ENCODE measurements at places on chromosomes 1 and 21.

- DNase-seq: no peak
Observed at GRCh38 chr1:92504291-92505014, 17.7 kb upstream of the GFI1 start.

GRCh38 chr1:33332881-33333280 is 12.0 kb upstream of the A3GALT2 start:
- no peak for DNase-seq

DNA sequence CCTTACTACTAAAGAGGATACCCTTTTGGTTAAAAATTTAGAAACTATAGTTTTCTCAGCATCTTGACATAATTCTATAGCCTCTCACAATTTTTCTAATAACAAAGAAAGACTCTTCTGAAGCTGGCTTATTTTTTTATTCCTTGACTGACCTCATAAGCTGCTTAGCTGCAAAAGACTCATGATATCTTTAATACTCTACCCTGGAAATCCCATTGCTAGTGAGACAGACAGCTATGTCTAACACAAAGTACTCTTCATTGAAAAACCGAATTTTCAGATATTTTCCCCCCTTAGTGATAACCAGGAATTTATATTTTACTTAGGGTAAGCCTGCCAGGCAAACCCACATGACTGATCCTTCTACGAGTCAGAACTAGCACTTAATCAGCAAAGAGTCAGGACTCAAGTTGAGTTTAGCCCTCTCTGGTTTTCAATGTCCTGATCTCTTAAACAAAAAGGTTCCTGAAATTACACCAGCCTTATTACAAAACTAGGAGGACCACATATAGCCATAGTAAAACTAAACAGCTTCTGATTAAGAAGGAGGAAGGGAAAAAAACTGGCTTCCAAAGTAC is 56.9 kb downstream of the ENAH start:
- DNase-seq: no peak

GRCh38 chr21:38709876-38710275 is 95.9 kb upstream of the ETS2 start:
- no peak for DNase-seq

GRCh38 chr1:61873994-61874393 is 131.7 kb downstream of the PATJ start:
- no peak for DNase-seq

GRCh38 chr1:26853156-26853555 is 9.8 kb upstream of the SFN start:
- peak; percentile 47 for DNase-seq

GRCh38 chr1:14955976-14956375 is 197.6 kb upstream of the TMEM51 start:
- no peak for DNase-seq

GRCh38 chr1:28566931-28567330 is 14.0 kb downstream of the TRNAU1AP start:
- no peak for DNase-seq

DNA sequence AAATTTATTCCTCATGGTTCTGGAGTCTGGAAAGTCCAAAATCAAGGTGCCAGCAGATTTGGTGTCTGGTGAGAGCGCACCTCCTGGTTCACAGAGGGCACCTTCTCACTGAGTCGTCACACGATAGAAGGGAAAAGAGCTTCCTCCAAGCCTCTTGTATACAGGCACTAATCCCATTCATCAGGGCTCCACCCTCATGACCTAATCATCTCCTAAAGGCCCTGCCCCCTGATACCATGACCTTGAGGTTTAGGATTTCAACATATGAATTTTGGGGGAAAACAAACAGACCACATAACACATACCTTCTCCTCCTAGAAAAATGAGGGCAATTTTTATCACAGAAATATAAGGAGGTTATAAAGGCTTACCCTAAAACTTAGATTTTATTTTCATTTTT is 88.0 kb upstream of the NFIA start:
- DNase-seq: no peak

GRCh38 chr1:79792219-79792930 is 785.8 kb upstream of the ADGRL4 start:
- DNase-seq: no peak

- DNase-seq: no peak
Observed at GRCh38 chr1:181120924-181121323, 32.4 kb downstream of the IER5 start.

- DNase-seq: no peak
Observed at GRCh38 chr1:1402072-1402900, 3.2 kb upstream of the CCNL2 start.

GRCh38 chr1:111205714-111206050 is 5.2 kb upstream of the DENND2D start:
- no peak for DNase-seq

- no peak for DNase-seq
Observed at GRCh38 chr1:165356876-165357275, 361 bp upstream of the LMX1A start.

DNA sequence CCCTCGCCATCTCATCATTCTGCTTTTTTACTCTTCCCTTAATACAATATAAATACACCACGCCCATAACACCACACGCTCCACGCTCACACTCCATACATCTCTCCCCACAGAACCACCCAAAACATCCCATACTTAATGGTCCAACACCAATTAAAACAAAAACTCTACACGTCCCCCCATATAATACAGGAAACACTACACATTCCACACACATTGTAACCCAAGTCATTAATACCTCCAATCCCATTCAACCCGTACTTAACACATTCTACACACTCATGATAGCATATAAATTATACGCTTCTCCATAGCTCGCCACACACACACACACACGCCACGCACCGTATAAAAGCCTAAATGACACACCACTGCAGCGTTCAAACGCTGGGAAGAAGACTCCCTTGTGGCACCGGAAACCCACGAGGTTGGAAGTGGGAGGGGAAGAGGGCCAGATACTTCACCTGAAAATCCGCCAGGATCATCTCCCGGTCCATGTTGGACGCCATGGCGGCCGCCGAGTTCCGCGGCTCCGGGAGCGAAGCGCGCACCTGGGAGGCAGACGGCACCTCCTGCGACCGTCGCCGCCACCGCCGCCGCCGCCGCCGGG is 659 bp downstream of the FAF1 start:
- no peak for DNase-seq

GRCh38 chr1:153773096-153773921 is 1.9 kb upstream of the SLC27A3 start:
- no peak for DNase-seq

GRCh38 chr1:237043846-237044636 is 2.1 kb downstream of the RYR2 start:
- no peak for DNase-seq

DNA sequence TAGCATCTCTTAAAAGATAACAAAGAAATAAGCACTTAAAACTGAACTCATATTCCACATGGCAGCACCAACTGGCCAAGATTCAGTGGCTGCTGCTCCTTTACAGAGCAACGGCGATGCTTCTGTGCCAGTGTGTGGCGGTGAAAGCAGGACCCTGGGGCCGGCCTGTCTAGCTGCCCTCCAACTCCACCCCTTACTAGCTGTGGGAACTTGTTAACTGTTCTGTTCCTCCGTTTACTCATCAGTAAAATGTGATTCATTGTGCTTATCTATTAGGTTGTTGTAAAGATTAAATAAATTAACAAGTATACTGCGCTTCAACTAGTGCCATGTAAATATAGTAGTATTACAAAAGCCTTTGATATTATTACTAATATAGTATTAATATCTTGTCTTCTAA is 133.2 kb downstream of the GDAP2 start:
- DNase-seq: no peak

DNA sequence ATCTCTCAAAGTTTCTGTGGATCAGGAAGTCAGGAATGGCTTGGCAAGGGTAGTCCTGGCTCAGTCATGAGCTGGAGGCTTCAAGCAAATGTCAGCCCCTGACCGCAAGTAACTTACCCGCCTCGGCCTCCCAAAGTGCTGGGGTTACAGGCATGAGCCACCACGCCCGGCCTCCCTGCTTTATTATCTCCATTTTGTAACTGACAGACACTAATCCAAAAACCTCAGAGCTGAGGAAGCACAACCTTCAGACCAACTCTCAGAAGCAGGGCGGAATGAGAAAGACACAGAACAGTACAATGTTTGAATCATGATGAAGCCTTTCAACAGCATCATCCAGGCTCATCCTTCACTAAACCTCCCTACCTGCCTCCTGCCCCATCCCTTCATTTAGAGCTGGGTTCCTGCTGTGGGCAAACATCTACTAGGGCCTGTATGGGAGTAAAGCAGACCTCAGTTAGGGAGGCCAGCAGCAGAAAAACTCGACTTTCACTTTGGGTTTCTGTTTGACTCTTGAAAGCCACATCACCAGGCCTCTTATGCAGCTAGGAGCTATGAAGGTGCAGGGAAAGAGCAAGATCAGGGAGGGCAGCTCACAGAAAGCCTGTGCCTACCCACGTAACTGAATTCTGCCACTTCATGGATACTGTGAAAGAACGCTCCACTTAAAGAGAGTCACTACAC is 84.4 kb upstream of the RAB4A start:
- DNase-seq: no peak

DNA sequence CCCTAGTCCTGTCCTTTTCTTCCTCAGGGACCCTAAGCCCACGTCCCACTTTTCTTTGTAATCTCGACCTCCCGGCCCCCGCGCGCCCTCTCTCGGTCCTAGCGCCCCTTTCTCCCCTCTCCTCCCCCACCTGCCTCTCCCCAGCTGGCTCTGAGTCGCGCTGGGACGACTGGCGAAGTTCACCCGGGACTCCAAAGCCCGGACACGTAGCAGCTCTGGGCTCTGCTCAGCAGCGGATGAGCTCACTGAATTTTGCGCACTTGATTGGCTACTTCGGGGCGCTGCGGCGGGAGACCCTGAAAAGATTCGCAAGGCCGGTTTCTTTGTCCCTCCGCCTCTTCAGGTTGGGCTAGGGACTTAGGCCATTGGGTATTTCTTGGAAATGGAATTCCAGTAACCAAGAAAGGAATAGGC is 16.3 kb upstream of the ACKR1 start:
- DNase-seq: peak; percentile 4

DNA sequence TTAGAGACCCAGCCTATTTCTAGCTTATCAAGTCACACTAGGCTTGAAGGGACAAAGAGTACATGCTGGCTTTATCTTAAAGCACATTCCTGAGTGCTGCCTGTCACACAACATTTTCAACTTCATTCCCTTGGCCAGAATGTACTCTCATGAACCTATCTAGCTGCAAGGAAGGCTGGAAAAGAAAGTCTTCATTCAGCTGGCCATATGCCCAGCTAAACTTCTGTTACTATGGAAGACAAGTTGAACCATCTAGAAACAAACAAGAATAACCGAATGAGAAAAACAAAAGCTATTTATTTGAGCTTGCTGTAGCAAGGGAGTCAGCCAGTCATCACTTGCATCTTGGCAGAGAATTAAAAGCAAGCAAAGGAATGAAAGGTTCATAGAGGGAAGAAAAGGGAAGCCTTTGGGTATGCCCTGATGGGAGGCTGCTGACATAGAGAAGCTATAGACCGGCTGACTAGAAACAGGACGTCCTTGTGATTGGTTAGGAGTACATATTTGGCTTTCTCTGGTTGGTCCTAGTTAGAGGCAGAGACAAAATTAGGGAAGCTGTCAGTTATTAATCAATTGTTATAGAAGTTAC is 108.4 kb downstream of the NEK7 start:
- peak; percentile 45 for DNase-seq

DNA sequence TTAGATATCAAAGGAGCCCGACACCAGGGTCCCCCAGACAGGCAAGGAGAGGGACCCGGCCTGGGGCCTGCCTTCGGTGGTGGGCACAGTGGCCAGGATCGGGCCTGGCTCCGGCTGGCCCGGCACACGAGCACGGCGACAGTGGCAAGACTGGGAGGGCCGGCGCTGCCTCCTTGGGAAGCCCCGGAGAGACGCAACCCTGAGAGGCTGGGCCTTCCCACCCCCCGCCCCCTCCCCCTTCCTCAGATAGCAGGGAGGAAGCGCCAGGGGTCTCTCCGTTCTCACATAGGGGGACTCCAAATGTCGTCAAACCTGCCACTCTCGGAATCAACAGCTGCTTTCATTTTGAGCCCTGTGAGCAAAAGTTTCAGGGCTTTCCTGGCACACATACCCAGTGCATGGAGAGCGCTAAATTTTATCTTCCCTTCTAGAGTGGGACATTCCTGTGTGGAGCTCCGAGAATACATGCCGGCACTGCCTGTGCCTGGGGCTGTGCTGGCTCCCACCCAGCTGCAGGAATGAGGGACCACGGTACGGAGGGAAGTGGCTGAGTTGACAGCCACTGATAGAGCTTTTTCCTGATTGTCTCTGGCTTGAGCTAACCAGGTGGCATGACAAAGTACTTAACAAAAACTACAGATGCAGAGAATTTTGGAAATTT is 62.4 kb downstream of the CD247 start:
- no peak for DNase-seq

- peak; percentile 44 for DNase-seq
Observed at GRCh38 chr1:91609551-91609950, 108.9 kb downstream of the CDC7 start.

GRCh38 chr1:205519541-205520131 is 15.2 kb downstream of the CDK18 start:
- DNase-seq: no peak

GRCh38 chr1:160179336-160179735 is 11.0 kb upstream of the CASQ1 start:
- DNase-seq: no peak

- DNase-seq: no peak
Observed at GRCh38 chr1:96095849-96096612, 625.6 kb upstream of the PTBP2 start.

DNA sequence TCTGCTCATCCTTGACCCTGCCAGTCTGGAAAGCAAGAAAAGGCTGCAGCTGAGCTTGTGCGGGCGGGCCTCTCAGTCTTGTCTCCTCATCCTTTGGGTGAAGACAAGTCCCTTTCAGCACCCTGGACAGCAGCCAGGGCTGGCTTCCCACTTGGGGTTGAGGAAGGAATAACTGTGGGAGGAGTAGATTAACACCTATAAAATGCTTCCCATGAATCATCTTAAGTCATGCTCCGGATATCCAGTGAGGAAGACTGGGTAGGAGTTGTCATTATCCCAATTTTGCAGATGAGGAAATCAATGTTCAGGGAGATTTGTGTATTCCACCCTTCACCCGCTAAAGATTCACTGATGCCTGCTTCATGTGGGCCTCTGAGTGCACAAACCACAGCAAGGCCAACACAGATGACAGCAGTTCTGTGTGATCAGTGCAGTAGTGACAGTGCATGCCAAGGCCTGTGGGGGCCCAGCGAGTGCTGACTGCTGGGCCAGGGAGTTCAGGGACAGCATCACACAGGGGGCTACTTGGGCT is 20.1 kb upstream of the COL16A1 start:
- DNase-seq: no peak

- no peak for DNase-seq
Observed at GRCh38 chr1:67749263-67749843, 64.4 kb downstream of the GADD45A start.

- no peak for DNase-seq
Observed at GRCh38 chr1:96710708-96711477, 10.7 kb upstream of the PTBP2 start.

GRCh38 chr1:234533975-234534876 is 55.2 kb upstream of the TARBP1 start:
- peak; percentile 98 for DNase-seq

DNA sequence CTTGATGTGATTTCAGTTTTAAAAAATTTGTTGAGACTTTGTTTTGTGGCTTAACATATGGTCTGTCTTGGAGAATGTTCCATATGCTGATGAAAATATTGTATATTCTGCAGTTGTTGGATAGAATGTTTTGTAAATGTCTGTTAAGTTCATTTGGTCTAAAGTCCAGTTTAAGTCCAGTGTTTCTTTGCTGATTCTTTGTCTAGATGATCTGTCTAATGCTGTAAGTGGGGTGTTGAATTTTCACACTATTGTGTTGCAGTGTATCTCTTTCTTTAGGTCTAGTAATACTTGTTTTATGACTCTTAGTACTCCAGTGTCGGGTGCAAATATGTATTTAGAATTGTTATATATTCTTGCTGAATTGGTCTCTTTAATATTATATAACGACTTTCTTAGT is 10.9 kb upstream of the MPC2 start:
- no peak for DNase-seq
